ENCODE measurements at places on chromosomes 16 and 17.

DNA sequence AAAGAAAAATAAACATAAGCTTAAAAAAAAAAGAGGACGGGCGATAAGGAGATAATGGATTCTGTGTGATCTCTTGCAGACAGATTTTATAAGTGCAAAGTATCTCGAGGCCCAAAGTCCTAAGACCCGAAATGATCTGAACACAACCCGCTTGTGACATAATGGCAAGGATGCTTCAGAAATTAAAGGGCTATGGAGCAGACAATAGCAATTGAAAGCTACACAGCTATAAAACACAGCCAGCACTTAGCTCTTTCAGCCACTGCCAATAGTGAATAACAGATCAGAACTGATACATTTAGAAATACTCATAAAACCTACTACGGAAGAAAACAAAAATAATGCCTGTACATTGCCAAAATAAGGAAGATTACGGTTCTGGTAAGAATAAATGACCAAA is 117.5 kb downstream of the ZFHX3 start:
- DNase-seq: no peak

DNA sequence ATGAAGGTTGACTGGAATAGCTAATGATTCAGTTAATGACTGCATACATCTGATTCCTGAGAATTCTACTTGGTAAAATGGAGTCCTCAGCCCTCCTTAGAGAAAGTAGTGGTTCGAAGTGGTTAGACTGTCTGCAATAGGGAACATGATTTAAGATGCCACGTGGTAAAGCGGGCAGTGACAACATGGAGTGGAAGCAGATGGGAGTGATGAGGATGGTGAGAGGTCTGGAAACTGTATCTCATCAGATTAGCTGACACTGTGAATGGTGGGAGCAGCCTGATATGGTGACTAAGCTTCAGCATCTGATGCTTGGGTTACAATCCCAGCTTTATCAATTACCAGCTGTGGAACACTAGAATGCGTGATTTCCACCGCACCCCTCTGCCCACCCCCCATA is 8.4 kb downstream of the CDH11 start:
- DNase-seq: no peak

GRCh38 chr16:50067290-50067853 is 1.6 kb downstream of the HEATR3 start:
- peak; percentile 70 for DNase-seq

DNA sequence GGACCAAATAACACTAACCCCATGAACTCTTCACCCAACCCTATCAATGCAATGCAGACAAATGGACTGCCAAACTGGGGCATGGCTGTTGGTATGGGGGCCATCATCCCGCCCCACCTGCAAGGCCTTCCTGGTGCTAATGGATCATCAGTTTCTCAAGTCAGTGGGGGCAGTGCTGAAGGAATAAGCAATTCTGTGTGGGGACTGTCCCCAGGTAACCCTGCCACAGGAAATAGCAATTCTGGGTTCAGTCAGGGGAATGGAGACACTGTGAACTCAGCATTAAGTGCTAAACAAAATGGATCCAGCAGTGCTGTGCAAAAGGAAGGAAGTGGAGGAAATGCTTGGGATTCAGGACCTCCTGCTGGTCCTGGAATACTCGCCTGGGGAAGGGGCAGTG is 78.9 kb downstream of the TMC6 start:
- no peak for DNase-seq

GRCh38 chr17:82502207-82502606 is 17.3 kb upstream of the FOXK2 start:
- DNase-seq: peak; percentile 77

DNA sequence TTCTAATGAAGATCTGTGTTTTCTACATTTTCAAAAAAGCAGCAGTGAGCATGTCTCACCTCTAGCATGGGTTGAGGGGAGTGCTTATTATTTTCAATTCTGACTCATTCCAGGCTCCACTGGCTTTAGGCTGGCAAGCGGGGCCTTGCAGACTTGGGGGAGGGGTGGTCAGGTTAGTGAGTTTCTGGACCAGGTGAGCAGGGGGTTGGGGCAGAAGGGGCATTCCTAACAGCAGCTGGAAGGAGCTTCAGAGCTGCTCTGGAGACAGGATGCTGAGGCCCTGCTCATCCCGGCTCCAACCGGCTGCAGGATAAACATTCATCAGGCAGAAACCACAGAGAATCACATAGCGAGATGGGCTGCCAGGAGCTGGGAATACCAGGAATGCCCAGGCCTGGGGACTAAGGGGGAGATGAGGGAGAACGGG is 10.5 kb upstream of the KRT19 start:
- DNase-seq: no peak

DNA sequence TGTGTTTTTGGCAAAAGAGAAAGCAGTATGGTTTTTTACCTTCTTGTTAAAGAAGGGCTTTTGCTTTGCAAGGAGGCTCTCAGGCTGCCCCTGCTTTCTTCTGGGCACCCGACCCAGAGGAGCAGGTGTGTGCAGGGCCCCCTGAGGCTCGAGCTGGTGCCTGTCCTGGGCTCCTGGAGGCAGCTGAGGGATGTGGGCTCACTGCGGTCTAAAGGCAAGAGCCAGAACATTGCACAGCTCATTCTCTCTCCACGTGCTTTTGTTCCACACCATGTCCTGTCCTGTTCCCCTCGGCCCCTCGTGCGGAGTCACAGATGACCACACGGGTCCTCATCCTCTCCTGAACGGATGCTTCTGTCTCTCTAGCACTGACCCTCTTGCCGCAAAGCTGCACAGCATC is 36.7 kb upstream of the CAPN15 start:
- DNase-seq: no peak

DNA sequence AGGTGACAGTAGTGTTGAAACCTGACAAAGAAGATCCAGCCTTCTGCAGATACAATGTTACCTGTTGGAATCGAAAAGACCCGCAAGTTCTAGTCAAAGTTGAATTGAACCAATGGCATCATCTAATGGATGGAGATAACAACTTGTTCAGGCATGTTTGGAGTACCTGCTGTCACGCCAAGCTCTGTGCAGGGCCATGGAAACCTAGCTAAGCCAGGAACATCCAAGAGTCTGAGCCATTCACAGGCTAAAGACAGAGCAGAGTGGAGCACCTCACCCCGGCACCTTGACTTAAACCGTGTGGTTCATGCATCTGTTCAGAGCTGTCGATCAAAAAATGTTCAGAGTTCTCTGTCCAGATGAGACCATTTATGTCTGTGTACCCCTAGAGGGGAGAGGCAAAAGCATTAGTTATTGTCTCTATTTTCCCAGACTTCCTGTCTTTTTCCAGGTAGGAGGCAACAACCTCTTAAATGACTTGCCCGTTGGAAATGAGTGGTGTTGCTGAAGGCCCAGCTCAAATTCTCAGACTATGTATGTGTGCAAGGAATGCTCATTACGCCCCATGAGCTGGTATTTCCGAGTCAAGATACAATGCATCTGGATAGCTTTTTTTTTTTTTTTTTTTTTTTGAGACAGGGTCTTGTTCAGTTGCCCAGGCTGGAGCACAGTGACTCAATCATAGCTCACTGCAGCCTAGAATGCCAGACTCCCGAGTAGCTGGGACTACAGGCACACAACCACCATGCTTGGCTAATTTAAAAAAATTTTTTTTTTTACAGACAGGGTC is 44.9 kb upstream of the XYLT1 start:
- DNase-seq: peak; percentile 86

DNA sequence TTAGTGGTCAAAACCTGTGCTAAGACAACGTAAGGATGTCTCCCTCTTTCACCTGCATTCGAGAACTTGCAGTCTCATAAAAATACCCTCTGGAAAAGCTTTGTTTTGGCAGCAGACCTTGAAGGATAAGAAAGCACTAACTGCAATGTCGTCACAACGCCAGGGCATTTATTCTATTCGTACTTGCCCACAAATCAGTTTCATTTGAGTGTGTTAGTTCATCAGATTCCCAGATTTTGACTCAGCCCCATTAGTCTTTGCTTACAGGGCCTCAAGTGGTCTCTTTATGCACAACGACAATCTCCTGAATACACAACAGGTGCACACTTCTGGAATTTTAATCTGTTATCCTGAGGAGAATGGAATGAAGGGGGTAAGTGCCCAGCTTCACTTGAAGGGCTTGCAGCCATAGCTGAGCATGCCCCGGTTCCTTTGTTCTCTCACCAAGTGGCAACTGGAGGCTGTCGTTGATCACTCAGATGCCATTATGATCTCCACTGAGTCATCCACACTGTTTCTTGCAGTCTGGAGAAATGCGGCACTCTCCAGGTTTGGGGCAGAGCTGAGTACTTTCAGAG is 58.8 kb downstream of the CLEC19A start:
- no peak for DNase-seq

DNA sequence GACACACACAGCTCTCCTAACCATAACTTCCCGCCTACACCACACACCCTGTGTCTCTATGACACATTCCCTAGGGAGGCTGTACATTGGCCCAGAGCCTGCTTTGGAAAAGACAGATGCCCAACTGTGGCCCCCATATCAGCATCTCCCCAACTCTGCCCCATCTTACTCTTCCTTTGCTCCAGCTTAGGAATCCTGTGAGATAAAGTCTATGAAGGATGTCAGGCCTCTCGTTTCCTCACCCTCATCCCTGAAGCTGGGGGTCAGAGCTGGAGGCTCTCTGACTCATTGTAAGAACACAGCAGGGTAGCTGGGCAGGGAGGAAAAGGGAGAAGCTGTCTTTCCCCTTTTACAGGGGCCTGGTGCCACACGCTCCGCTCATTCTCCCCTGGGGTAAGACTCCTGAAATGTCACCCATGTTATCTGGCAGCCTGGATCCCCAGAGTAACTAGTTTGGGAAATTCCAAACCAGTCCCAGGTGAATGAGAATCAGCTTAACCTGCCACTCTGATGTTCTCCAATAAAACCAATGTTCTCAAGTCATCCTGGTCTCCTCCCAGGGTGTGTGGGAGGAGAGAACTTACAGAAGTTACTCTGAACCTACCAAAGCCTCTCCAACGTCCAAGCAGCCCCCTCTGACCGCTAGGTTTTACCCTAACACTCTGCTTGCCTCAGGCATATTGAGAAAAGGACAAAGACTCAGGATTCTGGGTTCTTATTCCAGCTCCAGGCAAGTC is 2.8 kb downstream of the RAPGEFL1 start:
- DNase-seq: peak; percentile 40

GRCh38 chr16:13909872-13910303 is 10.1 kb upstream of the ERCC4 start:
- DNase-seq: peak; percentile 99

DNA sequence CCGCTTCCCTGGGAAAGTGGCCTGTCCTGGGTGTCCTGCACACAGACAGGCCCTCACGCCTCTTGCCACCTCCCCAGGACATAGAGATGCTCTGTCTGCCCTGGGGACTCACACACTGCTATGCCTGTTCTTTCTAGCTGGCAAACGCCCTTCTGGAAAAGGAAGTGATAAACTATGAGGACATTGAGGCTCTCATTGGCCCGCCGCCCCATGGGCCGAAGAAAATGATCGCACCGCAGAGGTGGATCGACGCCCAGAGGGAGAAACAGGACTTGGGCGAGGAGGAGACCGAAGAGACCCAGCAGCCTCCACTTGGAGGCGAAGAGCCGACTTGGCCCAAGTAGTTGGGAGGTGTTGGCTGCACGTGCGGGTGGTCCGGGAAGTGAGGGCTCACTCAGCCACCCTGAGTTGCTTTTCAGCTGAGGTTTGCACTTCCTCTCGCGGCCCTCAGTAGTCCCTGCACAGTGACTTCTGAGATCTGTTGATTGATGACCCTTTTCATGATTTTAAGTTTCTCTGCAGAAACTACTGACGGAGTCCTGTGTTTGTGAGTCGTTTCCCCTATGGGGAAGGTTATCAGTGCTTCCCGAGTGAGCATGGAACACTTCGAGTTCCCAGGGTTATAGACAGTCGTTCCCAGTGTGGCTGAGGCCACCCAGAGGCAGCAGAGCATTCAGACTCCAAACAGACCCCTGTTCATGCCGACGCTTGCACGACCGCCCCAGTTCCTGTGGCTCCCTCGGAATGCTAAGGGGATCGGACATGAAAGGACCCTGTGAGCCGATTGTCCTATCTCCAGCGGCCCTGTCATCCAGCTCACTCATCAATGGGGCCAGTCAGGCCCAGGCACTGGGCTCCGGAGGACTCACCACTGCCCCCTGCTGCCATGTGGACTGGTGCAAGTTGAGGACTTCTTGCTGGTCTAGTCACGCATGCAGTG is 3.5 kb upstream of the RPL13 start:
- peak; percentile 68 for DNase-seq

- DNase-seq: no peak
These were observed 98.6 kb downstream of the GNAO1 start for GRCh38 chr16:56289862-56290261.

GRCh38 chr17:58865301-58865700 is 109.6 kb downstream of the PPM1E start:
- DNase-seq: no peak

DNA sequence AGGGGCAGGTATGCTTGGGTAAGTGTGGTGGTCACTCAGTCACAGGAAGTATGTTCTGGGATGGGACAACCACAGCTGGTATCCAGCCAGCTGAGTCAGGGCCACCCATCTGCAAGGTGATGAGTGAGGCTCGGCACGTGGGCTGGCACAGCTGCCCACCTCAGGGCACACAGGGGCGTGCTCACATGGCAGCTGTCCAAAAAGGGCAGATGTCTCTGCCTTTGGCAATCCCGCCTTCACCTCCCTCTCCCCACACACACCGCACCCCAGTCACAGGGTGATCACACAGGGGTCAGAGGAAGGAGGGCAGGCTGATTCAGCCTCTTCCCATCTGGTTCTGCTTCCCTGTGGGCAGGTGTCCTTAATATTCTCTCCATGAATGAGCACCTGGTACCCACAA is 85.9 kb upstream of the TOB1 start:
- no peak for DNase-seq

GRCh38 chr17:27741361-27741861 is 58.9 kb downstream of the NOS2 start:
- peak; percentile 63 for DNase-seq

GRCh38 chr17:18925187-18925586 is 26.8 kb upstream of the SLC5A10 start:
- no peak for DNase-seq

DNA sequence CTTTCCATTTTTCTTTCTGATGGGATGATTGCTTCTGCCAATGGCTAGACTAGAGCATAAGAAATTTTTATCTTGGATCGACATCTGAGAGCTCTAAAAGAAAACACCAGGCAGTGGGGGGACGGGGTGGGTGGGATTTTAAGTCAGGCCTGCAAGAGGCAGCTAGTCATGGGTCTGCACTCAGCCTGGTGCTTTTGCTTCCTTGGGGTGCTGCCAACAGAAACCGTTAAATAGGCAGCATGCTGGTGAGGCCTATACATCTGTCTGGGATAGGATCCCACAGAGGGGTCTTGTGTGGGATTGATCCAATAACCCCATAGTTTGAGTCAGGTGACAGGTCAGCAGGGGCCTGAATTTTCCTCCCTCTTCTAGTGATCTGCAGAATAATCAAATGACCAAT is 26.9 kb downstream of the ZNRF1 start:
- DNase-seq: peak; percentile 42

DNA sequence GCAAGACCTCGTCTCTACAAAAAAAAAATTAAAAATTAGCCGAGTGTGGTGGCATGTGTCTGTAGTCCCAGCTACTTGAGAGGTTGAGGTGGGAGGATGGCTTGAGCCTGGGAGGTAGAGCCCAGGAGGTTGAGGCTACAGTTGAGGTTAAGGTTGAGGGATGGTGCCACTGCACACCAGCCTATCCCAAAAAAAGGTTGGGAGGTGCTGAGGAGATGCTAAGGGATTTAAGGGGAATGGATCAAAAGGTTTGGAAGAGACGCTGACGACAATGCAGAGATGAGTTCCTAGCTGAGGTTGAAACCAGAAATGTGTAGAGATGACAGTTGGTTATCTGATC is 4.7 kb upstream of the NSMCE1 start:
- DNase-seq: no peak

GRCh38 chr17:63486317-63487013 is 9.6 kb downstream of the ACE start:
- DNase-seq: no peak
